Right ventricle myocardium inferior (tissue), 1 donor: ENCODE measurements at places on chromosomes 12 and 14. TPM values are rescaled to one million over a fixed set of nuclear protein-coding genes. Genes with fewer than 3 reads are reported as not detected.

Gene CATSPERB
- 2.4 TPM for total RNA-seq

GRCh38 chr12:100574187-100575074 lies 947 bp downstream of the GAS2L3 start:
- peak; percentile 68 for DNase-seq

- DNase-seq, result no peak
Observed at GRCh38 chr14:88631091-88631490, 68.3 kb downstream of the ZC3H14 start.

DNA sequence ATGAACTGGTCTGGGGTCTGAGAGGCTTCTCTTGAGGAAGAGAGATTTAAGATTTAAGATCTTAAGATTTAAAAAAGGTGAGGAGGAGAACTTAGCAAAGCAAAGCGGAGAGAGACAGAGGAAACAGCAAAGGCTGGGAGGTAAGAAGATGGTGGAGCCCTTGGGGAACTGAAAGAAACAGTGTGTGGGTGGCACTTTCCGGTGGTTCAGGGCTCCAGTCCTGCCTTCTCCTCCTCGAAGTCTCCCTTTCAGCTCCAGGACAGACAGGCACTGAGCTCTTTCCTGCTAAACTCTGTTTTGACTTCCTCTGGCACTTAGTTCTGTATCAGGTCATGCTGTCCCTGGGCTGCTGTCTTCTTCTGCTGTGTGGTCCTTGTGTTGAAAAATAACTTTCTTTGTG lies 298.7 kb upstream of the SRRM4 start:
- no peak for DNase-seq
